Activated CD4-positive, alpha-beta T cell treated with anti-CD3 and anti-CD28 coated beads, Interleukin-2, amount 50 U/mL, for 1 hour (primary cell): ENCODE measurements at places on chromosomes 5 and 9.

GRCh38 chr5:34053571-34054399, 10.8 kb upstream of the C1QTNF3 start:
- no peak for DNase-seq

- DNase-seq: no peak
Measured at GRCh38 chr9:123334639-123335038, 21.4 kb upstream of the CRB2 start.

- no peak for DNase-seq
Measured at GRCh38 chr5:134576386-134577021, 51.0 kb downstream of the JADE2 start.

DNA sequence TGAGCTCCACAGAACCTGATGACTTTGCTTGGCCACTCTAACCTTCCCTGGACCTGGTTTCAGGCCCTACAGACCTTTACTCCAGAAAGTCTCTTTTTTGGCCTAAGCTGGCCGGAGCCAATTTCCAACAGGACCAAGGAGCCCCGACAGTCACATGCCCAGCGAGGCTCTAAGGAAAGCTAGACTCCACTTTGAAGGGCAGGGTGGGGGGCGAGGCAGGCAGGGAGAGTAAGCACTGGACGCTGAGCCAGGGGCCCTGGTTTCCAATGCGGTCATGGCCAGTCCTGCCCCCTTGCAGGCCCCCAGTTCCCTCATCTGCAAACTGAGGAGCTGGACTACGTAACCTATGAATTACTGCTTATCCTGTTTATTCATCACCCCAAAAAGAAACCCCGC, 65.2 kb downstream of the ADAMTS2 start:
- DNase-seq: no peak

DNA sequence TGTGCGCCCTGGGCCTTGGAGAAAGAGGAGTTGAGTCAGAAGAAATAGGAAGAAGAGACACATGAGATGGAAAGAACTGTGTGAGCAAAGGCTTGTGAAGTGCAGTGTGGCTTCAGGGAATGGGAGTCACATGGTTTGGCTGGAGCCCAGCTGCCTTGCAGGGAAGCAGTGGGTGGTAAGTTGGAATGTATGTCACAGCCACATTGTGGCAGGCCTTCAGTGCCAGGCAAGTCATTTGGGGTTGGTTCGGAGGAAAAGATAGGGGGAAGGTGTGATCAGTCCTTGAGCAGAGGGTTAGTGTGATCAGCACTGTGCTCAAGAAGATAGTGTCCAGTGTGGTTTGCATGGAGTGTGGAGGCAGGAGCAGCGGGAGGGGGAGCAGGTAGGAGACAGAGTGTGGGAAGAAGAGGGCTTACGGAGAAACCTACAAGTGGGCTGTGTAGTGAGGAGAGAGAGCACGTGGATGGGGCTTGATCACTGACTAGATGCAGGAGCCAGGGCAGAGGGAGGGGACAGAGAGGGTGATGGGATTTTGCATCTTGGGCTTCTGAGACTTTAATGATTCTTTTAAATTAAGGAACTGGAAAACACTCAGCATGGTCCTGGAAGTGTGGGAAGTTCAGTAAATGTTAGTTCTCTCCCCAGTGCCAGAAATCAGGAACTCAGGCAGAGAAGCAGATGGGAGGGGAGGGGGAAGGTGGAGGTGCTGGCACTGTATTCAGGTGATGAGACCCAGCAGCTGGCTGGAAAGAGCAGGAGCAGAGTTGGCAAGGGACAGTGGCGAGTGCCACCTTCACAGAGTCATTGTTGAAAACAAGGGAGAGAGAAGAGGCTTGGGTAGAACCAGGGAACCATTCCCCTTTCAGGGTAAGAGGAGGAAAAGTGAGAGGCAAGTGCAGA, 46.6 kb downstream of the ARHGAP26 start:
- no peak for DNase-seq

- DNase-seq: no peak
Measured at GRCh38 chr9:135526089-135526729, 5.0 kb downstream of the LCN1 start.

DNA sequence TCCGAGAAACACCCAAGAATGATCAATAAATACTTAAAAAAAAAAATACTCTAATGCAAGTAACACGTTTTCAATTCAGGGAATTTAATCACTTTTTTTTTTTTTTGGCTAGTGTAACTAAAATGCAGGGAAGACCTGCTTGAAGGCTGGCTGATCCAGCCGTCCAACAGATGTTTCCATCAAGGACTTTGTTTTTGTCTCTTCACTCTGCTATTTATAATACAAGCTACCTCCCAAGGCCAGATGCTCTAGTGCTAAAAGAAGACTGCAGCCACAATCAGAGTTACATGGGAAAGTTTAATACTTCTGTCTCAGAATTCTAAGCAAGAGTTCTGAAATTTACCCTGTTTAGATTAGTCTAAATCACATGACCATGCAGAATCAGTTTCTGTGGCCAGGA, 14.5 kb downstream of the TBCA start:
- no peak for DNase-seq

DNA sequence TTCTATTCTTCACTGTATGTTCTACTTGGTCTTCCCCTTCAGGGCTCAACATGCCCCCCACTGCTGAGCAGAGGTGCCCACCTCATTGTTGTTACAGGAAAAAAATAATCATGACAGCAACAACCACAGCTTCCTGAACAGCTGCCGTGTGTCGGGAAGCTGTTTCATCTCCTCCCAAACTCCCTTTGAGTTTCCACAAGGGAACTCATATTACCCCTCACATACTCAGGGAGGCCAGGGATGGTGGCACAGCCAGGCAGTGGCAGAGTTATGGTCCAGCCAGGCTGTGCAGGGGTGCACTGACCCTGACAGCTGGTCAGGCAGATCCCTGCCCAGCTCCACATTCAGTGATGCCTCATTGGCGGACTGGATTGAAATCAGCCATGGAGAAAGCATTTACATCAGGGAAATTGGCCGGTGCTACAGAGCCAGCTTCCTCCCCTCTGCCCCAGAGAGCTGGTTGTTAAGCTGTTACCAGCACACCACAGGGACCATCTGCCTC, 37.3 kb downstream of the SARDH start:
- DNase-seq: no peak

GRCh38 chr9:26904671-26905070, 12.1 kb upstream of the CAAP1 start:
- DNase-seq: no peak

- DNase-seq: no peak
Measured at GRCh38 chr5:176401281-176402205, 13.0 kb downstream of the HIGD2A start.

DNA sequence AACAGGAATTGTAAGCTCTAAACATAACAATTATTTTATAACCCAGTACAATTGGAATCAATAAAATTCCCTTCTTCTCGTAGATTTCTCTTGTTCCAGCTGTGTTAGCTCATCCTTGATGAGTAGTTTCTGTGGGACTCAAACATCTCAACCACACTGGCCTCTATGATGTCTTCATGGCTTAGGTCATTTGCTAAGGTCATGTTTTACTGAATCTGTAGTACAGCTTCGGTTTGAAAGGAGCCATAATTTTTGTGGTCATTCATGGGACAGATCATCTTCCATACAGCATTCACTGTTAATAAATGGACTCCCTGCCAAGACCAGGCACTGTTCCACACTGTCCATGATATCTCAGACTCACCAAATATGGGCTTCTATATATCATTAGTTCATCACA, 369.0 kb upstream of the RFX3 start:
- no peak for DNase-seq

DNA sequence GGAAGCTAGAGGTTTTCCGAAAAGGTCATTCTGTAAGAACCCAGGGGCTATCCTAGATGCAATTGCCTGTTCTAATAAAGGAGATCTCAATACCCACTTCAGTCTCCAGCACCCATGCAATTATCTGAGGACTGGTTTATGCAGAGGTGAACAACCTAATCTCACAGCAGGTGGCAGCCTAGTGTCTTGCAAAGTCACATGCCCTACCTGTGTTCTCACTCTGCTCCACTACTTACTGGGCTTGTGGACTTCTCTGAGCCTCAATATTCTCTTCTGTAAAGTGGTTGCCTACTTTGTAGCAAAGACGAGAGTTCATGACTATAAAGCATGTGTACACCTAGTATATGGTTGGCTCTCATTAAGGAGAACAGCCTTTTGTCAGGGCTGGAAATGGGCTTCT, 21.0 kb upstream of the ALDH1B1 start:
- DNase-seq: no peak

DNA sequence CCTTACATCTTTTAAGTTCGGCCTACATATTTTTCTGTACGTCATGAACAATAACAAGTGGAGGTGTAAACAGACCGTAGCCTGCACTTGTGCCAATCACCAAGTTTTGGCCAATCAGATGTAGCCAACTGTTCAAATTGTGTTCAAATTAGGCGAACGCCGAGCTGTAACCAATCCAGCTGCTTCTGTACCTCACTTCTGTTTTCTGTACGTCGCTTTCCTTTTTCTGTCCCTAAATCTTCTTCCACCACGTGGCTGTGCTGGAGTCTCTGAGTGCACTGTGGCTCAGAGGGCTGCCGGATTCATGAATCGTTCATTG, 26.4 kb downstream of the TRIM14 start:
- DNase-seq: no peak

- DNase-seq: no peak
Measured at GRCh38 chr5:41508186-41508585, 2.2 kb downstream of the PLCXD3 start.

- DNase-seq: no peak
Measured at GRCh38 chr9:125437771-125438221, 176.2 kb downstream of the GAPVD1 start.

DNA sequence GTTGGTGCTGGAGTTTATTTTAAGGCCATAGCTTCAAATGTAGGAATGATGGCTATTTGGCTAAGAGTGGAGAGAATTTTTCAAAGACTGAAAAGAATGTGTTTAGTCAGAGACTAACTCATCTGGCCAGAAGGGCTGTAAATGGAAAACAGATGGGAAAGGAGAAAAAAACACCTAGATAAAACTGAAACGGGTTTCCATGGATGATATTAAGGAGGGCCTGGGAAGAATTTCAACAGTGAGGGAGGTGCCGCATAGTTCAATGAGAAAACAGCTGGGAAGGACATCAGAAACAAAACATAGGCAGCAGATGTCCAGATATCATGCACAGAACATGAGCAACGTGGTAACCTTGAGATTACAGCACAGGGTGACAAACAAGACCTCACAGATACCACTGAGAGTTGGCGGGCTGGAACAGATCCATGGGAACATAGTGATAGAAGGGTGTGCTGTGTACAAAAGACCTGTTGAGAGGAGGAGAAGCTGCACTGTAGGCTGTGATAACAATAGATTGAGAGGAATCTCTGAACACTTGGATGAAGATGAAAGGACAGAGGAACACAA, 31.2 kb upstream of the RAD23B start:
- no peak for DNase-seq

- DNase-seq: no peak
Measured at GRCh38 chr9:82722561-82722960, 340.4 kb downstream of the RASEF start.

DNA sequence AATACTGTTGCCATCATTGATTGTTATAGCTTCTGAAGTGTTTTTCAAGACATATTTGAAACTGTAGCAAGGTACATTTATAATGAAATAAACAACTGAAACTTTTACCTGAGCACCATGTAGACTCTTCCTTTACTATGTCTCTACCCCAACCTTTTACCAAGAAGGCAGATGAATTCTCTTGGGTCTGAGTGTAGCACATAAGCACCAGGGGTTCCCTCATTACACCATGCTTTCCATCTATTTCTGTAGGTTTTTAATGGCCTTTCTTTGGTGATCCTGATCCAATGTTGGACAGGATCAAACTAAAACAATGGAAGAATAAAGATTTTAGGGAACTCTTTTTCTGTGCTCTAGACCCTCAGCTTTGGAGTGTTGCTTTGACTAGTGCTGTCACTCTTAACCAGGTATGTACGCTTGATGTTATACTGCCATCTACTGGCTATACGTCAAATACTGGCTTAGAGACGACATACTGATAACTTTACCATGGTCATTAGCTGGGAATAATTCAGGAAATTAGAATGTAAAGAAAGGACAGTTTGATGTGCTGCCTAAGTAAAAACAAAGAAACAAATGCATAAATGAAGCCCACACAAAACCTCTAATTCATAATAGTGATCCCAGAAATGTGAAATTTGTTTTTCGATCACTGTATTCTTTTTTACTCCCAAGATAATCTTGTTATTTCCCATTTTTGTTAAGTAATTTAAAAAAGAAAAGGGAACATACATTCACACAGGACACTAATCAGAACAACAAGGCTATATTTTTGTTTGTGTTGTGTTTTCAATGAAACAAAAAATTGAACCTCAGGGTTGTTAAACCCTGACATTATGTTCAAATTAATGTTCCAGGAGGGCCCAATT, 30.7 kb downstream of the IFNW1 start:
- DNase-seq: no peak

GRCh38 chr9:71896761-71897160, 14.2 kb downstream of the ABHD17B start:
- DNase-seq: no peak

GRCh38 chr9:36960575-36960955, 73.5 kb downstream of the PAX5 start:
- no peak for DNase-seq
